Left ventricle myocardium inferior (tissue), 1 donor: ENCODE measurements at places on chromosomes 7 and 10. TPM values are rescaled to one million over a fixed set of nuclear protein-coding genes. Genes with fewer than 3 reads are reported as not detected.

DNA sequence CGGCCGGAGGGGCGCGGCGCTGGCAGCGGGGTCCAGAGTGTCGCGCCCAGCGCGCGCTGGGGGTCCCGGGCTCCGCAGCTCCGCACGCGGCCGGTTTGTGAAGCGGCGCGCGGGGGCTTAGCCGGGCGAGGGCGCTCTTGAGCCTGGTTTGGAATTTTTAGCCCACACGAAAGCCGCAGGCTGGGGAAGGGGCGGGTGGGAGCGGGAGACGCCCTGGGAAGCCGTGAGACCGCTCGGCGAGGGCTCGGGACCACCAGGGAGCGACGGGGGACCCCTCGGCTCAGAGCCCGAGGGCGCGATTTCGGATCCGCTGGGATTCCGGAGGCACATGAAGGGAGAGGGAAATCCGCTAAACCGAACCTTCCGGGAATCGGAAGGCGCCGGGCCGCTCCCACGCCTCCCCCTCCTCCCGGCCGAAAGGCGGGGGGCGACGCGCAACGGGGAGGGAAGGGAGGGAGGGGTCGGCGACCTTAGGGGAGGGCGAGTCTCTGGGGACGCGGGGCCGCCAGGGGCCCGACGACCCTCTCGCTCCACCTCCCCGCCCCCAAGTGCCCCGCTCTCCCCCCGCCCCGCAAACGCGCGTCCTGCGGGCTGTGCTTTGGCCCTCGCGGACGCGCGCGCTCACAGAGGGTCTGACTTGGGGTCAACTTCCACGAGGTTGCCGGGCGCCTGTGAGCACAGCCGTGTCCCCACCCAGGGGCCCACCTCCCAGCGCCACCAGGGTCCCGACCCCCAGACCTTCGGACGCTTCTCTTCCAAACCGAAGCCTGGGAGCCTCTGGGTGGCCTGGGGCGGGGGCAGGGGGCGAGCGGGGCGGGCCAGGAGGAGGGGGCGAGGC, 5.1 kb upstream of the ELFN1 start:
- peak; percentile 68 for DNase-seq

GRCh38 chr10:112389271-112389822, 15.4 kb downstream of the ACSL5 start:
- DNase-seq, result no peak

DNA sequence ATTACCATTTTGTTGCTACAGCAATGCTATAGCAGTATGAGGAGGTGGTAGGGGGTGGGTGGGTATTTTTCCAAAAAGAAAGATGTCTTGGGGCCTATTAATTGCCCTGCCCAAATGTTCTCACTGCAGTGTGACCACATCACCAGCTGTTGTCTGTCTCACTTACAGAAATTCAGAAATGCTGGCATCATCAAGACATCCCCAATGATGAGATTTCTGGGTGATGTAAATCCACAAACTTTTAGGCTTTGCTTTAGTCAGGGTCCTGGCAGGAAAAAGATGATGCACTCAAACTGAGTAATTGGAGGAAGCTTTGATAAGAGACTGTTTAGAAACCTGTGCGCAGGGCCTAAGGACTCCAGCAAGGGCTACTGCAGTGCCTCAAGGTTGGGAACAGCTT, 56.2 kb upstream of the OPN4 start:
- DNase-seq, result no peak

DNA sequence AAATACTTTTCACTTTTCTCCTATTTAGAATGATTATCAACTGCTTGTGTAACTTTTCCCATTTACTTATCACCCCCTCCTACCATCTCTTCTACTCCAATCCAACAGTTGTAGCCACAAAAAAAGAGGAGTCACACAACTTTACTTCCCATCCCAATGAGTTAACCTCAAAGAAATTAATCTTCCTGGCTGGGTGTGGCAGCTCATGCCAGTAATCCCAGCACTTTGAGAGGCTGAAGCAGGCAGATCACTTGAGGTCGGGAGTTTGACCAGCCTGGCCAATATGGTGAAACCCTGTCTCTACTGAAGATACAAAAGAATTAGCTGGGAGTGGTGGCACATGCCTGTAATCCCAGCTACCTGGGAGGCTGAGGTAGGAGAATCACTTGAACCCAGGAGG, 19.9 kb downstream of the SYPL1 start:
- no peak for DNase-seq

- DNase-seq, result no peak
Observed at GRCh38 chr7:130841416-130841815, 107.4 kb upstream of the KLF14 start.

GRCh38 chr7:78043159-78043558, 244.6 kb downstream of the PHTF2 start:
- DNase-seq, result no peak

DNA sequence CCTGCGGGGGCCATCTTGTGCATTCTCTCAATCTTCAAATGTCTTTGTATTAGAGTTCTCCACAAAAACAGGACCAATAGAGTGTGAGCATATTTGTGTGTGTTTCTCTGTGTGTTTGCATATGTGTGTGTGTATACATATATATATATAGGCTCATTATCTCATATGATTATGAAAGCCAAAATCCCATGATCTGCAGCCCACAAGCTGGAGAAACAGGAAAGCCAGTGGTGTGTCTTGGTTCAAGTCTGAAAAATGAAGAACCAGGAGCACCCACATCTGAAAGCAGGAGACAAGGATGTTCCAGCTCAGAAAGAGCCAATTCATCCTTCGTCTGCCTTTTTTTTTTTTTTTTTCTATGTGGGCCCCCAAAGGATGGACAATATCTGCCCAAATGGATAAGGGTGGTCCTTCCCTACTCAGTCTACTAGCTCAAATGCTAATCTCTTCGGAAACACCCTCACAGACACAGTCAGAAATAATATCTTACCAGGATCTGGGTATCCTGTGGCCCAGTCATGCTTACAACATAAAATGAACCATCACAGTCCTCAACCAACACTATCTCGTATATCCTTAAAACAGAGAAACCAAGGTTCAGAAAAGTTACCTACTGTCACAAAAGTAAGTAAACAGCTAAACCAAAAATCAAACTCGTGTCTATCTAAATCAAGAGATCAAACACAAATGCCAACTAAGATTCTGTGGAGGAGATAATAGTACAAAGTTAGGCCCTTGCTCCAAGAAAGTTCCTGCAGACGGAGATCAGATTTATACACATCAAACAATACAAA, 141.9 kb downstream of the JMJD1C start:
- no peak for DNase-seq

DNA sequence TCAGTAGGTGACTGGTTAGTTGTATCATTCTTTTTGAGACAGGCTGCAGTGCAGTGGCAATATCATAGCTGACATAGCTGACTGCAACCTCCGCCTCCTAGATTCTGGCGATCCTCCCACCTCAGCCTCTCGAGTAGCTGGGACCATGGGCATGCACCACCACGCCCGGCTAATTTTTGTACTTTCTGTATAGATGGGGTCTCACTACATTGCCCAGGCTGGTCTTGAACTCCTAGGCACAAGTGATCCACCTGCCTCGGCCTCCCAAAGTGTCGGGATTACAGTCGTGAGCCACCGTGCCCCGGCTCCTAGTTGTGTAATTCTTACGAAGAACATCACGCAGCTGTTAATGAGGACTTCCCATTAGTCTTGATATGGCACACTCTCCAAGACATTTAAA, 123.4 kb upstream of the VKORC1L1 start:
- no peak for DNase-seq

DNA sequence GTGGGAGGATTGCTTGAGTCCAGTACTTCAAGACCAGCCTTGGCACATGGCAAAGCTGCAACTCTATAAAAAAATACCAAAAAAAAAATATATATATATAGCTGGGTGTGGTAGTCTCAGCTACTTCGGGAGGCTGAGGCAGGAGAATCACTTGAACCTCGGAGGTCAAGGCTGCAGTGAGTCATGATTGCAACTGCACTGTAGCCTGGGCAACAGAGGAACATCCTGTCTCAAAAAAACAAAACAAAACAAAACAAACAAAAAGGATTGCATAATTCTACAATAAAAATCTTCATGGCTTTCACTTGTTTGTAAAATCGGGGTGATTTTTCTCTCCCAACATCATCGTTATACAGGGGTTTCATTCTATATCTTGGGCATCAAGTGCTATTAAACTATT, 35.1 kb downstream of the GUSB start:
- no peak for DNase-seq

GRCh38 chr7:142338633-142339501, 81.0 kb upstream of the PRSS58 start:
- DNase-seq, result no peak

GRCh38 chr7:150811-151221, 41.6 kb upstream of the FAM20C start:
- no peak for DNase-seq

GRCh38 chr10:94224656-94225055, 138.1 kb downstream of the NOC3L start:
- DNase-seq, result no peak

The PODXL gene
- total RNA-seq, result 67.4 TPM
